ENCODE measurements at places on chromosomes 2 and 18.

- no peak for DNase-seq
Measured at GRCh38 chr2:187612857-187613256, 58.6 kb upstream of the TFPI start.

GRCh38 chr2:147659051-147659450 is 185.8 kb upstream of the ACVR2A start:
- DNase-seq, result no peak

DNA sequence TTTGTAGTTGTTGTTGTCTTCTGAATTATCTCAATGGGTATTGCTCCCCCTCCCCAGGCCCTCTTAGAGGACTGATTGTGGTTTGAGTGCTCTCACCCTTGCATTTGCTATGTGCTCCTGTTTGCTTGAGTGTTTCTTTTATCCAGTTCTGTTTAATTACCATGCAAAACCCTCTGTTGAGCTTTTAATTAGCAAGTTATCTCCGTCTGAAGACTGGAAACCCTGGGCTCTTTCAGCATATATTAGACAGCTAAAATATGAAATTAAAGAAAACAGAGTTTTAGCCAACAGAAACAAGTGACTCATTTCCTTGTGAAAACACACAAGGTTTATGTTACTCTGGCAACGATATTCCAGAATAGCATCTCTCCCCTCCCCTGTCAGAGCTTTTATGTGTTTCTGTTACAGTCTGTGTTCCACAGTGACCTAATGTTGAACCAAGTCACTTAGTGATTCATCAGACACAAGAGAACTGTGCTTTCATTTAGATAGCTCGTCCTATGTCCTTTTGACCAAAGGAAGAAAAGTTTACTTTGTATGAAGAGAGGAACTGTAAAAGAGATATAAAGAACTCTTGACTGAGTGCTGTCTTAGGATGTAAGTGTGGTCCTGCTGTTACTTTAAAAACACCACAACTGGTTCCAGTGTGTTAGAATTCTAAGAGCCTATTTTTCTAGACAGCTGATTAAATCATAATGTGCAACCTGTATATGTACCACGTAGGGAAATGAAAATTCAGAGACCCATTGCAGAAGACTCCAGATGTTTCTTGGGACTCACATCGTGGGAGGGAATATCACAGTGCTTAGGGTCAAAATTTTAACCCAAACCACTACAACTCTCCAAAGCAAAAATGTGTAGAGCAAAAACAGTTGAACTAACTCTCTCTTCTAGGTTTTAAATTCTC is 172.8 kb upstream of the RBMS1 start:
- DNase-seq, result no peak

- no peak for DNase-seq
Measured at GRCh38 chr2:204051984-204052556, 115.5 kb downstream of the ICOS start.

DNA sequence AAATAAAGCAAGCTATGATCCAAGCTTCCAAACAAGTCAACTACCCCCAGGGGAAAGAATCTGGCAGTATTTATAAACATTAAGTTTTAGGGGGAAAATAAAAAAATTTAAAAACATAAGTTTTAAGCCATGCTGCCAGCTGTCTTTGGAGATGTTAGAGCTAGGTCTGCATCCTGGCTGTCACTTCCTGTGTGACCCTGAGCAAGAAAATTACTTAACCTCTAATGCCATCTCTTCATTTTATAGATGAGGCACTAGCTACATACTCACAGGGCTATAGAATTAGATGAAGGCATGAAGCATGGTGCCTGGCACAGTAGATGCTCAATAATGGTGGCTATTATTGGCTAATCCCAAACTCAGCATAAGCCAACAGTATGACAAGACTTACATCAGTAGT is 28.1 kb downstream of the STARD7 start:
- no peak for DNase-seq

DNA sequence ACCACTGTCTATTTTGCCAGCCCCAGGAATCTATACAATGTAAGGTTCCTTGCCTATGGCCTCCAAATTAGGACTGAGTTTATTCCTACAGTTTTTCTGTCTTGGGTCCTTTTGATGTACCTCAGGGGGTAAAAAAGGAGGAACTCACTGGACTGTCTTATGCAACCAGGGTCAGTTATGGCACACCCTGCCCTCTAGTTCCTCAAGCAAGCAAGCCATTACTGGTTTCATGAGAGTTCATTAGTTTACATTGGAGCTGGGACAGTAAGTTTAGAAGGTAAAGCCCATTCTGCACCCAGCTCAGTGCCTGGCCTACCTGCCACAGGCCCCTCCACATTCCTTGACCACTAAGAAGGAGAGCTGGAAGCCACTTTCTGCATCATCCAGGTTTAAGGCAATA is 68.7 kb upstream of the WIPF1 start:
- DNase-seq, result no peak

DNA sequence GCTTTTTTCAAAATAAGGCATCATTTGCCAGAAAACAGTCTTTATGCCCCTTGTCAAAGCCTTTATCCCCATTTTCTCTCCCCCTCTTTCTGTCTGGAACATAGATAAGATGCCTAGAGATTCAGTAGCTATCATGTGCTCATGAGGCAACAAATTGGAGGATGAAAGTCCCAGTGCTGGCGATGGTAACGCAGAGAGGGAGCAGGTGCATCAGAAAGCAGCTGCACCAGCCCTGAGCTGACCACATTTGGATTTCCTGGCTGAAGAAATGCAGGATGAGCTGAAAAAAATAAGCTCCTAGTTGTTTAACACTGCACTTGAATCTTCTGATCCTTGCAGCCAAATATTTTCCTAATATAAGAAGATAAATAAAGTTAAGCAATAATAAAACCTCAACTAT is 48.0 kb downstream of the LOXHD1 start:
- DNase-seq, result no peak

GRCh38 chr2:47903781-47904490 is 2.4 kb downstream of the FBXO11 start:
- no peak for DNase-seq

Data from NK-92 treated with Interleukin-12 subunit alpha and Interleukin-12 subunit beta, amount 100 ng/mL, for 24 hours (cell line).